ENCODE measurements at places on chromosomes 7 and 10.

- no peak for DNase-seq
Observed at GRCh38 chr7:111390000-111390399, 172.3 kb downstream of the IMMP2L start.

GRCh38 chr7:91408388-91409154 lies 144.3 kb downstream of the FZD1 start:
- no peak for DNase-seq

- no peak for DNase-seq
Observed at GRCh38 chr7:155459700-155460461, 2.0 kb downstream of the EN2 start.

- no peak for DNase-seq
Observed at GRCh38 chr7:25624833-25625232, 396.5 kb upstream of the NPVF start.

- DNase-seq: no peak
Observed at GRCh38 chr7:36755484-36755883, 31.2 kb upstream of the AOAH start.

DNA sequence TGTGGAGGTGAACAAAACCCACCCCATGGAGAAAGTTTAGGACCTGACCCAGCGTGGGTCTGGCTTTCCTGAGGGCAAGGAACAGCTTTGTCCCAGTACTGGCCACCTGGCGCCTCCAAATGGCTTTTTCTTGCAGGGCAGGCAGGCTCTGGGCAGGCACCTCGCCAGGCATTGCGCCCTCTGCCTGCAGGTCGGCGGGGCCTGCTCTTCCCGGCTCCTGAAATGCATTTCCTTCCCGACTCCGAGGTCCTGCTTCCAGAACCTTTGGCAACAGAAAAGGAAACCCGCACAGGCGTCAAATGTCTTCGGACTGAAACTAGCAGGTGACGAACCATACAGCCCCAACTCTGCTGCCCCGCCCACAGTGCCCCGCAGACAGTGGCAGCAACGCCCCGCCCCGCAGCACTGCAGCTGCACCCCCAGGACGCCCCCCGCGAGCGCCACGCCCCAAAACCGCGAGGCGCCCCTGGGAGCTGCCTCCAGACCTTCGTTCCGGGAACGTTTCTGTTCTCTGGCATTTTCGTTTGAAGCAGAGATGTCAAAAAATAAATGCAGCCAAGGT lies 65.5 kb downstream of the C10orf143 start:
- DNase-seq: no peak
